ENCODE measurements at places on chromosomes 12 and 14.

- no peak overlapping the region for H3K4me3 ChIP-seq
- no peak overlapping the region for H3K27ac ChIP-seq
Observed at GRCh38 chr14:76937181-76938091, 91.1 kb downstream of the IRF2BPL start.

GRCh38 chr14:49623941-49624839, 3.6 kb downstream of the MGAT2 start:
- peak overlapping the region; percentile 99 for H3K4me3 ChIP-seq
- H3K27ac ChIP-seq, result peak overlapping the region; percentile 80
- DNase-seq, result no peak
- H3K4me1 ChIP-seq, result peaks cover 51% of the 10 kb centered on the region
- H3K36me3 ChIP-seq, result peaks cover 47% of the 10 kb centered on the region

DNA sequence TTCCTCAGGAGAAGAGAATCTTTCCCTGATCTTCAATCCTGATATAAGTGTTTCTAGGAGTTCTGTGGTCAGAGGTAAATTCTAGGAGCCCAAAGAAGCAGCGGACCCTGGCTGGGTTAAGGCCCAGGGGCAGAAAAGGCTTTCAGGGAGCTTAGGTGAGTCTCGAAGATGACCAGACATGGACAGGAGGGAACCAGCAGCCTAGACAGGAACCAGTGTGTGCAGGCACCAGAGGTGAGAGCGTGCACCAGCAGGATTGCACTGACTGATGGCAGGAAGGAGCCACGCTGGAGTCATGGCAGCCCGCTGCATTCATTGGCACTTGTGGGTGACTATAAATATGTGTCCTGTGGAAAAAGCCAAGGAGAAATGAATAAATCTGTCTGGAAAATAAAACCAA, 489.9 kb downstream of the BCL11B start:
- H3K27ac ChIP-seq, result no peak overlapping the region
- no peaks in the 10 kb centered on the region for H3K4me1 ChIP-seq
- H3K27me3 ChIP-seq, result peaks cover 10% of the 10 kb centered on the region
- H3K4me3 ChIP-seq, result no peak overlapping the region
- no peaks in the 10 kb centered on the region for H3K36me3 ChIP-seq

- H3K27me3 ChIP-seq, result no peaks in the 10 kb centered on the region
- no peak overlapping the region for H3K27ac ChIP-seq
- no peaks in the 10 kb centered on the region for H3K36me3 ChIP-seq
Observed at GRCh38 chr14:24952851-24953666, 96.9 kb downstream of the STXBP6 start.

- H3K27ac ChIP-seq, result no peak overlapping the region
- no peaks in the 10 kb centered on the region for H3K4me1 ChIP-seq
- H3K36me3 ChIP-seq, result no peaks in the 10 kb centered on the region
- DNase-seq, result no peak
Observed at GRCh38 chr12:64236549-64236948, 14.5 kb upstream of the KICS2 start.

- peak overlapping the region; percentile 45 for H3K4me3 ChIP-seq
- peaks cover 31% of the 10 kb centered on the region for H3K4me1 ChIP-seq
- peaks cover 3% of the 10 kb centered on the region for H3K36me3 ChIP-seq
- H3K27ac ChIP-seq, result peak overlapping the region; percentile 83
- DNase-seq, result peak; percentile 50
- H3K27me3 ChIP-seq, result peaks cover 22% of the 10 kb centered on the region
Observed at GRCh38 chr12:4215229-4216186, 58.1 kb upstream of the CCND2 start.

DNA sequence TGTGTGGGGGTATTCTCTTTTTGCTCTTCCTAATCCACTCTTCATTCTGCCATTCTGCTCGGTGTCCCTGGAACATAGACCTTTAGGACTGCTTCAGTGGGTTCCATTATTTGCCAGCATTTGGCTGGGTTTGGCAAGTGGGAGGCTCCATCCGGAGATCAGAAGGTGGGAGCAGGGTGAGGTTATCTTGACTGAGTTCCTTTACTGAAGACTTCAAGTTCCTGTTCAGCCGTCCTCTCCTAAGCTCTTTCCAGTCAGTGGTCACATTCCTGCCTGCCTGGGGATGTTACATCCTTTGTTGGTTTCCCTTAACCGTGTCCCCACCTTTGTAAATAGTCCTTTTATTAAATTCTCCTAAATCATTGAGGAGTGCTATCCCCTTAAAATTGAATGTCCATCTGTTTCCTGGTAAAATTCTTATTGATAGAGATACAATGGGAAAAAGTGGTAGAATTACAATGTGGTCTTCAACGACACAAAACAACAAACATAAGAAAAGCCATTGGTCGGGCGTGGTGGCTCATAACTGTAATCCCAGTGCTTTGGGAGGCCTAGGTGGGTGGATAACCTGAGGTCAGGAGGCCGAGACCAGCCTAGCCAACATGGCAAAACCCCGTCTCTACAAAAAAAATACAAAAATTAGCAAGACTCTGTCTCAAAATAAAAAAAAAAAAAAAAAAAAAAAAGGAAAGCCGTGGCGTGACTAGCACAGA, 5.0 kb upstream of the MIA2 start:
- H3K36me3 ChIP-seq, result peaks cover 4% of the 10 kb centered on the region
- no peak for DNase-seq
- no peaks in the 10 kb centered on the region for H3K27me3 ChIP-seq
- H3K4me1 ChIP-seq, result peaks cover 49% of the 10 kb centered on the region
- H3K27ac ChIP-seq, result peak overlapping the region; percentile 98

DNA sequence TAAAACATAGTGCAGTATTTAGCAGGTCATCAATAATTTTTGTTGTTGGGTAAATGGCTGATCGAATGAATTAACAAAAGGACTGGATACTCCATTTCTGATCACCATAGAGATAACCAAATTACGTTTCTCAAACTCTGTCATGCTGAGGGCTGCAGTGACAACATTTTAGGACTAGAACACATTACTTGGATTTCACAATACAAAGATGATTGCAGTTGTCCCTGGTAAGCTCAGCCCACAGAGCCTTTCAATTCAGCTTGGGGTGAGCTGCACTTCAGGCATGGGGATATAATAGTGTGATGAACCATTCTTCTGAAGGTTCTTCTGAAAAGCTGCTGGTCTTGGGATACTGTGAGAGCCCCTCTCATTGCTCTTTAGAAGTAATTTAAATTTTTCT, 74.3 kb downstream of the FAR2 start:
- H3K36me3 ChIP-seq, result no peaks in the 10 kb centered on the region
- H3K27ac ChIP-seq, result no peak overlapping the region
- DNase-seq, result no peak
- H3K27me3 ChIP-seq, result no peaks in the 10 kb centered on the region

DNA sequence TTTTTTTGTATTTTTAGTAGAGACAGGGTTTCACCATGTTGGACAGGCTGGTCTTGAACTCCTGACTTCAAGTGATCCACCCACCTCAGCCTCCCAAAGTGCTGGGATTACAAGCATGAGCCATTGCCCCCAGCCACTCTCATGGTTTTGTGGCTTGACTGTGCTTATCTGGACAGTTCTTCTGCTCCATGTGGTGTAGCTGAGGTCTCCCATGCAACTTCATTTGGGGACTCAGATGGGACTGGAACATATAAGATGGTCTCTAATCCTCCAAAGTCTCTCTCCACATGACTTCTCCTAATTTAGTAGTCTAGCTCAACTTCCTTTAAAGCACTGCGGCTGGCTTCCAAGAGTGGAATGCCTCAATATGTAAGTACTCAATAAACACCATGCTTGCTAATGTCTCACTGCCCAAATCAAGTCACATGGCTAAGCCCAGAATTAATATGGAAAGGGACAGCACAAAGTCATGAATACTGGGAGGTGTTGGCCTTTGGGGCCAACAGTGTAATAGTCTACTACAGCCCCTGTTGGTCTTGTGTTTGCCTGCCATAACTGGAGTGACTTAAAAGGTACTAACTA, 7.4 kb downstream of the INHBC start:
- H3K4me3 ChIP-seq, result no peak overlapping the region
- peaks cover 4% of the 10 kb centered on the region for H3K36me3 ChIP-seq
- no peak for DNase-seq

DNA sequence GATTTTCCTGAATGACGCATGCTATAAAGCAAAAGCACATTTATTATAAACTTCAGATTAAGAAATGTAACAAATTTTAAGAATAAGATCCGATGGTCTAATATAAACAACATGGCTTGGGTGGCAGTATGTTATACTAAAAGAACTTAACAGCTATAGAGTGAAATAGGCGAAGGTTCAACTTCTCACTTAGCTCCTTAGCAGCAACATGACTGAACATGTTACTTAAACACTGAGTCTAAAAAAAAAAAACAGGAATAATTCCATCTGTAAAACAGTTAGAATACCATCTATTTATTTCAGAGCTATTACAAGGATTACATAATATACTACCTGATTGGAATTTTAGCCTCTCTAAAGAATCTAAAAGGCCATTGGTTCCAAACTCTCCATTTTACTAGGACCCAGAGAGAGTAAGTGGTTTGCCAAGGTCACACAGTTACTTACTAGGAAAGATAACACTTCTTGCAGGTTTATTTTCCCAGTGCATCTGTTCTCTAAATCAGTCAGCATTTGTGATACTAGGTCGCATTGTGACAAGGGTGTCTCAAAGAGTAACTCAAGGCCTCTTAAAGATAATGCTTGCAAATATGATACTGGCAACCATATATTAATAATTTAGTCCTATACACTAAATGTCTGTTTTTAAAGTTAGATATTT, 14.8 kb downstream of the OSBPL8 start:
- no peak for DNase-seq
- no peak overlapping the region for H3K27ac ChIP-seq
- no peaks in the 10 kb centered on the region for H3K27me3 ChIP-seq
- peaks cover 45% of the 10 kb centered on the region for H3K4me1 ChIP-seq

DNA sequence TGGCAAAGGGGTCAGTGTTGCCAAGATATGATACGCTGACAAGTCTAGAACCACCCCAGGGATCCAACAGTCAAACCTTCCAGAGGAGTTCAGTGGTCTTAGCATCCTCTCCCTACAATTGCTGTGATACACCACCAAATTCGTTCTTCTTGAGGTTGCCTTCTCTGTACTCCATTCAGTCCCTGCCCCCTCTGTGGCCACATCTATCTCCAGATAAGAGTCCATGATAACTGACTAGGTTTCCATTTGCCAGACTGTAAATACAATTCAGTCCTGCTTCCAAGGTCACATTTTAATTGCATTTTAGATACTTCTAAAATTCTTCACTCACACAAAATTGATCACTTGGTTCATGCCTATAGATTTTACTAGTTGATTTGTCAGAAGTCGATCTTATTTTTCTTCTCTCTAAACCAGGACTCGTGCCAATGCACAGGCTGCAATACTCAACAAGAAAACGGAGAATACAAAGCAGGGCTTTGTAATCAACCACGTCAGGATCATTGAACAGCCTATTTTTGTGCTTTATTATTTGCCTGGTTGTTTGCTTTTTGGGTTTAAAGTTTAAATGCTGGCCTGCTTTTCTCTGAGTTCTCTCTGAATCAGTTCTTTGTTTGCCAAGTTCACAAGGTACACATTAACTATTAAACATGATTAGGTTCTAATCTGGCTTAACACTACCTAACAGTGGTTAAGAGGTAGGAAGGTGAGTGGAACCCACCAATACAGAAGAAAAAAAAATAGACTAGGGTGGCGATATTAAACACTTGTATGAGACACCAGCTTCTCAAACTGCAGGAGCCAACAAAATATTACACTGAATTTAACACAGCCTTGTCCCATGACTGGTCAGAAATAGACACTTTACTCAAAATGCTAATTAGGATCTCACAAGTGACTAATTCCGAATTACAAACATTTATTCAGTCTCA, 5.3 kb upstream of the TSPAN8 start:
- no peak overlapping the region for H3K27ac ChIP-seq
- no peaks in the 10 kb centered on the region for H3K27me3 ChIP-seq
- no peaks in the 10 kb centered on the region for H3K36me3 ChIP-seq
- no peak overlapping the region for H3K4me3 ChIP-seq
- H3K4me1 ChIP-seq, result no peaks in the 10 kb centered on the region
- DNase-seq, result no peak

DNA sequence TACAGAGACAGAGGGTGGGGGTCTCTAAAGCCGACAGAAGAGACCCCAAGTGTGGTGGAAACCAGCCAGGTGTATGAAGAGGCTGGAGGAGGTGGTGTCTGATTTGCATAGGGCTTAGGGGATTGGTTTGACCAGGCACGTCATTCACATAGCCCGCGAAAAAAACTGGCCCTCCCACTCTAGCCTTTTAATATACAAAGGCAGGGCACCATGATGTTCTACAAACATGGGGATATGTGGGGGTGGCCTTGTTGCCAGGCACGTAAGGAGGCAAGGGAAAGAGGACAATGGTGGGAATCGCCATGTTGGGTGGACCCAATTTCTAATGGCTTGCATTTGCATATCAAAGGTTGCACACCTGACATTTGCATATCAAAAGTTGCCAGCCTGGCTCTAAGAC, 13.2 kb downstream of the LALBA start:
- H3K4me1 ChIP-seq, result no peaks in the 10 kb centered on the region
- peaks cover 6% of the 10 kb centered on the region for H3K27me3 ChIP-seq
- no peak overlapping the region for H3K27ac ChIP-seq
- H3K36me3 ChIP-seq, result peaks cover 1% of the 10 kb centered on the region
- no peak overlapping the region for H3K4me3 ChIP-seq
- no peak for DNase-seq

- H3K4me3 ChIP-seq, result no peak overlapping the region
- DNase-seq, result no peak
- no peak overlapping the region for H3K27ac ChIP-seq
Observed at GRCh38 chr12:111086947-111087700, 166.7 kb upstream of the MYL2 start.

- no peak overlapping the region for H3K27ac ChIP-seq
- no peaks in the 10 kb centered on the region for H3K27me3 ChIP-seq
- no peak overlapping the region for H3K4me3 ChIP-seq
- H3K4me1 ChIP-seq, result no peaks in the 10 kb centered on the region
- no peak for DNase-seq
Observed at GRCh38 chr14:79584679-79585078, 626.6 kb downstream of the DIO2 start.

DNA sequence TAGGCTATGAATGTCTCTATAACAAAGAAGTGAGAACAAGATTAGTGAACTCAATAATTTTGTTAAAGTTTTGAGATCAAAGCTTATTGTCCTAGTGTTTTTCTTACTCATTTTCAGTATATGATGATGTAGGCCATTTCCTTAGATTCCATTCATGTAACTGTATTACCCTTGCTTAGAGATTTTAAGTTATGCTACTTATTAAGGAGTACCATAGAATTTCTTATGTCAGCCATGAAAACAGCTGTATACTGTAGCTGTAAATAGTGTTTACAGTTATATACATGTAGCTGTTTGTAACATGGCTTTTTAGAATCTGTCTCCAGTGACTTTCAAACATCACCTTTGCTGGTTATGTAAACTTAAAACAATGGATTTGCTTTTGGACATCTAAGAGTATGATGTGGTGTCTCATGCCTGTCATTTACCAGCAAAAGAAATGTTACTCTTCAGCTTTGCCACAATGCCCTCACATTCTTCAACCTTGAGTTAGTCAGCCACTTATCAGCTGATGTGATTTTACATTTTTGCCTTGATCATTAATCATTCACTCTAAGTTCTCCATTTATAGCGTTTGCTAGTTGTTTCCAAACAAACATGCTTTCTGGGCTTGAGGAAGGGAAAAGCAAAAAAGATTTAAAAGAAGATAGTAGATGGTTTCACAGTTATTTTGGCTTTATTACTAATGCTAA, 55.5 kb downstream of the SLC16A7 start:
- peaks cover 20% of the 10 kb centered on the region for H3K36me3 ChIP-seq
- no peak overlapping the region for H3K4me3 ChIP-seq
- no peak overlapping the region for H3K27ac ChIP-seq
- DNase-seq, result no peak
- H3K4me1 ChIP-seq, result no peaks in the 10 kb centered on the region
- no peaks in the 10 kb centered on the region for H3K27me3 ChIP-seq

All from activated naive CD4-positive, alpha-beta T cell treated with anti-CD3 and anti-CD28 coated beads, Interleukin-2, amount 10 ng/mL, durations not matched to agents 7 days and 5 days (primary cell).